8988T (cell line): ENCODE measurements at places on chromosomes 7 and 10.
A peak's percentile ranks its signal among the peaks of the same experiment; 100 is the strongest.

DNA sequence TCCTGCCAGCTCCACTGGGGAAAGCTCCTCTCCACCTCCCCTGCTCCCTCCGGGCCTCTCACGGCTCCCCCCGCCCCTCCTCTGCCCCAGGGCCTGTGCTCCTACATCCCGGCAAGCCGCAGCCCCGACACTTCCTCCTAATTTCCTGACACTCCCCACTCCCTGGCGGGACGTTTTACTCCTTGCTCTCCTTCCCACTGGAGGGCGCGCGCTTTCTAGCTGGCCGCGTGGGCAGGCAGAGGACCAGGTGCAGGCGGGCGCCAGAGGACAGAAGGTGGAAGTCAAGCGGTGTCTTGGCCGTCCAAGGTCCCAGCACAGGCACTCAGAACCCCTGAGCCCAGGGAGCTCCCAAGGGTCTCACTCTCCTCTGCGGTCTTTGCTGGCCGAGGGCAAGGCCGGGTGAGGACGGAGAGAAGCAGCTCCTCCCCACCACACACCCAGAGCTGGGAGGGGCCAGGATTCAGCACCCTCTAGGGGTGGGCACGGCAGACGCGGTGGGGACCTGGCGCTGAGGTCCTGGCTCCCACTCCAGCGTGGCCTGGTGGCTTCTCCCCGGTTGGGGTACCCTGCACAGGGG, 19.1 kb downstream of the ADAM8 start:
- peak; percentile 91 for DNase-seq

DNA sequence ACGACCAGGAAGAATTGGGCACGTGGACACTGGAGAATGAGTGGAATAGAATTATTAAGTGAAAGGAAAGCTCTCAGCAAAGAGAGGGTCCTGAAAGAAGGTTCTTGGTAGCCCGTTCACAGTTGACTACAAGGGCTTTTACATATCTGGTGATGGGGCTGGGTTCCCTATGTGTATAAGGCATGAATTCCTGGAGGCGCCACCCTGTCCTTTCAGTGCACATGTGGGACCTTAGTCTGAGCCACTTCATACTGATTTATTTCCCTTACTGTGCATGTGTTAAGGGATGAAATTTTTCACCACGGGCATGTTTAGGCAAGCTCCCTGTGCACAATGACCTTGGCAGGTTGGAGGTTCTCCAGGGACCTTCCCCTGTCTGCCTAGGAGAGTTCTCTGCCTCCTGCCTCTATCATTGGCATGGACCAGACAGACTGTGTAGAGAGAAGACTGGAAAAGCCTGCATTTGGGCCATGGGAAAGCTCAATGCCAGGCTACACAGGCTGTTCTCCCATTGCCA, 145.9 kb upstream of the ITGB1 start:
- no peak for DNase-seq

DNA sequence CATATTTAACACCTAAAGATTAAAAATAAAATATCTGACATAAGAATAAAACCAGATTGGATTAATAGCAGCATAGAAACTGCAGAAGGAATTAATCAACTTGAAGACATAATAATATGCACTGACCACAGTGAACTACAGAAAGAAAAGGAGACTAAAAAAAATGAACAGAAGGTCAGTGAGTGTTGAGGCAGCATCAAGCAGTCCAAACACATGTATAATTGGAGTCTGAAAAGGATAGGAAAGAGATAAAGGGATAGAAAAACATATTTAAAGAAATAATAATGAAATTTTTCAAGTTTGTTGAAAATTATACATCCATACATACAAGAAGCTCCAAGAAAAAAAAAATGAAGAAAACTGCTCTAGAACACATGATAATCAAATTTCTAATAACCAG, 756.2 kb downstream of the GATA3 start:
- DNase-seq = no peak

DNA sequence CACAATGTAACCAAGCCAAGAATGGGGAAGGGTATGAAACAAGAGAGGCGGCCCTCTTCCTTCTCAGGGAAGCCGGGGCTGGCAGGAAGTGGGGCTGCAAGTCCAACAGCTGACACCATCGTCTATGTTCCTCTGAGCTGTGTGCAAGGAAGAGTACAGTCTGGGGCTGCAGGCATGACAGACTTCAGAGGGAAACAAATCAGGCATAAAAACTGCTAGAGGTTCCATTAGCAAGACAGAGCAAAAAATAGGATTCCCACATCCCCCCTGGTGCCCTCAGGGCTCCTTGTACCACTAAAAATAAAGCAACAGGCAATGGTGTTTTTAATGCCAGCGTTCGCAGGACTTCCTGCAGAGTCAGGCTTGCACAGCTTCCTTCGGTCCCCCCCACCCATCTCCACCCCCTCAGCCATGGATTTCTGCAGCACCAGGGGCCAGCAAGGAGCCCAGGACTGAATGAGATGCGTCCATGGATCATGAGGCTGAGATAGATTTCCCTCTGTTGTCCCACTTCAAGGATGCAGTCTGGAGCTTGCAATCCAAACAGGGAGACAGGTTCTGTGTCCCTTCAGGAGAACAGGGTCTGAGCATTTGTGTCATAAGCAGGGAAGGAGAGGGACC, 34.6 kb downstream of the KCNMA1 start:
- no peak for DNase-seq

- DNase-seq = no peak
Observed at GRCh38 chr10:43259213-43259991, 7.5 kb downstream of the RASGEF1A start.

- DNase-seq = no peak
Observed at GRCh38 chr7:587767-588166, 68.1 kb upstream of the PDGFA start.

- no peak for DNase-seq
Observed at GRCh38 chr7:129361771-129362170, 72.5 kb upstream of the STRIP2 start.

GRCh38 chr10:124420254-124420653, 1.5 kb upstream of the OAT start:
- DNase-seq = no peak

- DNase-seq = no peak
Observed at GRCh38 chr10:124221356-124222317, 128.2 kb upstream of the CHST15 start.

- DNase-seq = no peak
Observed at GRCh38 chr10:104447906-104448305, 94.3 kb downstream of the CFAP58 start.

DNA sequence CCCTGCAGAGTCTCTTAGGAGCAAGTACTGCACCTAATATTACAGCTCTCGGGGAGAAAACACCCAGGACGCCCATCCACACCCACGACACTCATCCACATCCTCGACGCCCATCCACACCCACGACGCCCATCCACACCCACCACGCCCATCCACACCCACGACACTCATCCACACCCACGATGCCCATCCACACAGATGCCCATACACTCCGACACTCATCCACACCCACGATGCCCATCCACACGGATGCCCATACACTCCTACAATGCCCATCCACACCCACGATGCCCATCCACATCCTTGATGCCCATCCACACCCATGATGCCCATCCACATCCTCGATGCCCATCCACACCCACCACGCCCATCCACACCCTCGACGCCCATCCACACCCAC, 503.1 kb downstream of the PTPRN2 start:
- DNase-seq = no peak
